Amniotic stem cell (primary cell): ENCODE measurements at places on chromosomes 5 and 9.

DNA sequence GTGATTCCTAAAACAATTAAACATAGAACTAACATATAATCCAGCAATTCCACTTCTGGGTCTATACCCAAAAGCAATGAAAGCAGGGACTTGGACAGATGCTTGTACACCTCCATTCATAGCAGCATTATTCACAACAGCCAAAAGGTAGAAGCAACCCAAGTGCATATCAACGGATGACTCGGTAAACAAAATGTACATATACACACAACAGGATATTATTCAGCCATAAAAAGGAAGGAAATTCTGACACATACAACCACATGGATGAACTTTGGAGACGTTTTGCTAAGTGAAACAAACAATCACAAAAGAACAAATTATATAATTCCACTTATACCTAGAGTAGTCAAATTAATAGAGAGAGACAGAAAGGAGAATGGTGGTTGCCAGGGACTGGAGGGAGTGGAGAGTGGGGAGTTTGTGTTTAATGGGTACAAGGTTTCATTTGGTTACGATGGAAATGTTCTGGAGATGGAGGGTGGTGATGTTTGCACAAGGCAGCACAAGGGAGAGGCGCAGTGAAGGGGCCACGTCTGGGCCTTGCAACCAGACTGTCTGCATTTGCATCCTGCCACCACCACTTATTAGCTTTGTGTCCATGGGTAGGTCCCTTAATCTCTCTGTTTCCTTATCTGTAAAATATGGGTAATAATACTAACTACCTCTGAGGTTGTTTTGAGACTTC lies 36.3 kb upstream of the RLN1 start:
- no peak for DNase-seq

- no peak for DNase-seq
These were observed 33.0 kb upstream of the ARHGAP26 start for GRCh38 chr5:142737179-142737578.

DNA sequence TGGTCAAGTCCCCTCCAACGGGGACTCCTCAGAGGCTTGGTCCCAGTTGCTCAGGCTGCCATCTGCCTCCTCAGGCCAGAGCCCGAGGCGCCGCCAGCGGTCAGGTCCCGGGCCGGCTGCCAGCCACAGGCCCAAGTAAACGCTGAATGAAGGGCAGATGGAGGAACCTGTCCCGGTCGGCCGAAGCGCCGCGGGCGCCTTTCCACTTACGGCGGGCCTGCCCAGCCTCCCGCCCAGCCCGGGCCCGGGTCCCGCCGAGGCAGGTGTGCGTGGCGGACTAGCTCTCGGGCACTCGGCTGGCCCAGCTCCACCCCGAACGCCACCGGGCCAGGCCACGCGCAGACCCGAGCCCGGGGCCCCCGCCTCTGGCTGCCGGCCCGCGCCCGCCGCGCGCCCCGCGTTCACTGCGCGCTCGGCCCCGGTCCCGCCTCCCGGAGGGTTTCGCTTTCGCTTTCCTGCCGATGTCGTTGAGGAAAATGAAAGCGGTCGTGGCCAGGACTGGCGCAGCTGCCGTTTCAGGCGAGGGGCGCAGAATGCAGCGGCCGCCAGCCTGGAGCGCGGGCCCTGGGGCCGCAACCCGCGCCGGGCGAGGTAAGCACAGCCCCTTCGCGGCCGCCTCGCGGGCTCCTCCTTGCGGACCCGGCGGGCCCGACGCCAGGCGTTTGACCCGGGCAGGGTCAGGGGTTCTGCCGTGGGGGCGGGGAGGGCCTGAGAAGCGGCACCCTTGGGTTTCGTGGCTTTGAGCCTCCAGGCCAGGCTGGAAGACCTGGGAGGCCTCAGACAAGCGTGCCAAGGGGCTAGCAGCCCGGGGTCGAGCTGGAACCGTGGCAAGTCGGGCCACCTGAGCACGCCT lies 41.2 kb downstream of the SLC22A5 start:
- peak; percentile 26 for DNase-seq

- DNase-seq: peak; percentile 45
These were observed 77.5 kb downstream of the ZSWIM6 start for GRCh38 chr5:61409568-61409967.

DNA sequence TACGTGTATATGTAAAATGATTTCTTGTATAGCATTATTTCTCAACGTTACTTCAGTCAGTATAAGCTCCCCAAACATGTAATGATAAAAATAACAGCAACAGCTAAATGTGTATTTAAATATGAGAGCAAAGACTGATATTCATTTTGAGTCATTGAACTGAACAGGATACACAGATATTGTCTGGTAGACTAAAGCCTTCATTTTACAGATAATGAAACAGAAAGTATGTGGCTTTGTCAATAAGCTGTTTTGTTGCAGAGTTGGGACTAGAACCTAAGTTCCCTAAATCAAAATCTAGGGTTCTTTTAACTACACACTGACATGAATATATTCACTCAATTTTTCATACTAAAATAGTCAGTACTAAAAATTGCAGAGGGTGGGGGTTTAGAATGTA lies 80.4 kb upstream of the MARCHF11 start:
- no peak for DNase-seq
